CD4-positive, alpha-beta T cell treated with Interferon alpha-2 for 1 hour (primary cell): ENCODE measurements at places on chromosomes 5 and 9.

DNA sequence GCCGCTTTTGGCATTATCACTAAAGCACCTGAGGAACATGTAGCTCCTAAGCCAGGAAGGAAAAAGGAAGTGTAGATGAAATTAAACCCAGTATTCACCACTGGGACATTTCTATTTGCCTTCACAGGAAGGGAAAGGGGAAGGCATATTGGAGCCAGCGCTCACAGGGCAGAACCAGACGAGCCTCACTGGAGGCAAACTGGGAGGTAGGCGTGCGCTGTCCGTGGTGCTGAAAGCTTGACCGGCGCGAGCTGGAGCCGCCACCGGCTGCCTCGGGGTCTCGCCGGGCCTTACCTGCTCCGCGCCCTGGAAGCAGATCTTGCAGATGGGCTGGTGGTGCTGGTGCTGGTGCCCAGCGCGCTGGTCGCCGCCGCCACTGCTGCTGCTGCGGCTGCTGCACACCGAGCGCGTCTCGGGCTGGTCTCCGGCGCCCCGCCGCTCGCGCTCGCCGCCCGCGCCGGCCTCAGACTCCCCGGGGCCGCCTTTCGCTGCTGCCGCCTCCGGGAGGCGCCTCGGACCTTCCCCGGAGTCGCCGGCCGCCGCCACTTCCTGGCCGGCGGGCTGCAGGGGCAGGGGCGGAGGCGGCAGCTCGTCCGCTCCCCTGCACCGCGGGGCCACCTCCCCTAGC is 732 bp downstream of the MARCHF11 start:
- DNase-seq: no peak

- DNase-seq: no peak
Measured at GRCh38 chr9:37486616-37487548, 1.1 kb downstream of the POLR1E start.

GRCh38 chr9:12516031-12516430 is 177.2 kb upstream of the TYRP1 start:
- no peak for DNase-seq

- DNase-seq: no peak
Measured at GRCh38 chr5:103582364-103582763, 19.8 kb upstream of the NUDT12 start.

- no peak for DNase-seq
Measured at GRCh38 chr9:12657233-12657632, 36.0 kb upstream of the TYRP1 start.

GRCh38 chr9:101235105-101235866 is 149.5 kb downstream of the BAAT start:
- no peak for DNase-seq

DNA sequence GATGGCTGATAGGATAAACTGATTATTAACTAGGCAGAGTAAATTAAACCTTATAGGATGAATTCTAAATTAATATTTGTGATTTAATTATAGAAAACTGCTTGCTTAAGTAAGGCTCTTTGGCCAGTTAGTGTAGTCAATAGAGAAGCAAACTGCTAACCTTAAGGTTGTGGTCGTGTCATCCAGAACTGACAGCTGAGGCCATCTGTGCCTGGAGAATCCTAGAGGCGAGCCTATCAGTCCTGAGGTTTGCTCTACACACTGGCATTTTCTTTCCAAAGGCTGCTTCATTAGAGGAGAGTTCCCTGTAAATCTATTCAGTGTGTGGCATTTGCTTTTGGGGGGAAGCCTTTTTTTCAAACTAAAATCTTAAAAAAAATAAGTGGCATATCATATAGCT is 169.2 kb downstream of the MEF2C start:
- DNase-seq: no peak

GRCh38 chr5:149681252-149681651 is 48.9 kb upstream of the PPARGC1B start:
- DNase-seq: no peak

GRCh38 chr9:72362680-72363139 is 2.3 kb downstream of the ZFAND5 start:
- peak; percentile 56 for DNase-seq

DNA sequence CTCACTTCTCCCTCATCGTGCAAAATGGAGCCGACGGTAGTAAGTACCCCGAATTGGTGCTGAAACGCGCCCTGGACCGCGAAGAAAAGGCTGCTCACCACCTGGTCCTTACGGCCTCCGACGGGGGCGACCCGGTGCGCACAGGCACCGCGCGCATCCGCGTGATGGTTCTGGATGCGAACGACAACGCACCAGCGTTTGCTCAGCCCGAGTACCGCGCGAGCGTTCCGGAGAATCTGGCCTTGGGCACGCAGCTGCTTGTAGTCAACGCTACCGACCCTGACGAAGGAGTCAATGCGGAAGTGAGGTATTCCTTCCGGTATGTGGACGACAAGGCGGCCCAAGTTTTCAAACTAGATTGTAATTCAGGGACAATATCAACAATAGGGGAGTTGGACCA is 979 bp downstream of the PCDHGA12 start:
- no peak for DNase-seq

GRCh38 chr9:129575818-129576217 is 45.1 kb downstream of the C9orf50 start:
- DNase-seq: no peak

DNA sequence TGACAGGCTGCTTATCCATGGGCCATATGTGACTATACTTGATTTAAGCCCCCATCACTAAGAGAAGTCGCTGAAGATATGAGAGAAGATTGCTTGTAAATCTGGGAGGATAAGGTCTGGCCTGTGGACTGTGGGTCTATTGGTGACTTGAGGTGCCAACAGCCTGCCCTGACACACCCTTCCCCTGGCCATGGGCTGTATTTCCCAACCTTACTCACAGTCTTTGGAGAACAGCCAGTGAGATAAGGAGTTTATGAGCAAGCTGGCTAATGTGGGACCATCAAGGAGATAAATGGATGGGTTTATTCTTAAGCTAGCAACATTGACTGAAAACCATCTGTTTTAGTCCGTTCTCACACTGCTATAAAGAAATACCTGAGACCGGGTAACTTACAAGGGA is 231.3 kb downstream of the ZSWIM6 start:
- no peak for DNase-seq

DNA sequence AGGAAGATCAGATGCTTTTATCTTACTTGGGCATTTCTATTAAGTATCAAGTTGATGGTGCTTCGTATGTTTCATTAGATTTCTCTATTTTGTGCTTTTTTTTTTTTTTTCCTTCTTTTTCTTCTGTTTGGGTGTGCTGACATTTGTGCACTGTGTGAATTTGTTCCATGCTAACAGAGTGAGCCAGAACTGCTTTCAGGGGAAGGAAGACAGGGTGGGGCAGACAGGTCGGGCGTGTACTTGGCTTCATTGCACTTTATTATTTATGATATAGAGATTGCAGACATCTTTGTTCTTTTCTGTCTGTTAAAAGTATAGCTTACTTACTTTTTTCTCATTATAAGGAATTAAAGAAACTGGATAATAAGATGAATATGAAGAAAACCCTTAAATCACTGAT is 112.2 kb downstream of the FGF18 start:
- DNase-seq: no peak

DNA sequence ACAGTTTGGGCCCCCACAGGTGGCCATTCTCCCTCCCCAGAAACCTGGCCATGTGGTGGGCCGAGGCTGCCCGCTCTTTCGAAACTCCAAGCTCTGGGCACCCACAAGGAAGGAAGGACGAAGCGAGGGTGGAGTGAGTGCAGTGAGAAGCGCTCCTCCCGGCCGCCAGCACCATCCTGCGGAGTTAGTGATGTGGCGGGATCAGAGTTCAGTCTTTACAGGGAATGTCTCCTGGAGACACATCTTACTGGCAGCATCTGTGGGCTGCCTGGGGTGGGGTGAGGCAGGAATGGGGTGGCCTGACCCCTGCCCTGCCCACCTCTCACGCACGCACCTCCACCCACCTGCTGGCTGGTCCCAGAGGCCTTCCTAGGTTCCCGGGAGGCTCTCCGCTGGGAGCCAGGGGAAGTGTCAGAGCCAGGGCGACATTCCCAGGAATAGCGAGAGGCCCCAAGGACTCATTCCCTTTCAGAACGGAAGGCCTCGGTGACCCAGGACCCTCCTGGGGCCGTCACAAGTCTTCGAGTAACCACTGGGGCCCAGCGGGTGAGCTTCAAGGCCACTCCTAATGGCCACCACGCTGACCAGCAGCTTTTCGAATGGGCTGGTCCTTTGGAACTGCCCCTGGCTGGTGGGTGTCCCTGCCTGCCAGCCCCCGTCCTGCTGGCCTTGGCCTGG is 5.5 kb upstream of the RNU6ATAC start:
- DNase-seq: no peak

GRCh38 chr9:82404881-82405280 is 416.3 kb downstream of the SPATA31D1 start:
- DNase-seq: no peak

- no peak for DNase-seq
Measured at GRCh38 chr5:143454936-143455516, 51.5 kb upstream of the NR3C1 start.

- DNase-seq: peak; percentile 79
Measured at GRCh38 chr5:131209506-131210150, 38.9 kb downstream of the LYRM7 start.

DNA sequence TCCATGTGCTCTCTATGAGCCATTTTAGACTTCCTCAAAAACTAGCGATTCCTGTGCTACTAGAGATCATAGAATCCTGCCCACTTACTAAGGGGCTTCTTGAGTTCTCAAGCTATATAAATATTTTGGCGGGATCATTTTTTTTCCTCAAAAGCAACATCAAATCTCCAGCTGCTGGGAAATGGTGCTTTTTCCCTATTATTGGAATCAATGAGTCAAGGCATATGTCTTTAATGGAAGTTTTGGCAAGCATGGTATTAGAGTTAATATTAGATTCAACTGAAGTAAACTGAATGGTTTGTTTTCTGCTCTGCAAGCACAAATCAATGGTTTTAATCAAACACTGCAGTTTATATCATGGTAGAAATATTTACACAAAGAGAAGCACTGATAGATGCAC is 369.9 kb upstream of the PTGER4 start:
- no peak for DNase-seq

GRCh38 chr5:111973961-111974360 is 217.0 kb upstream of the NREP start:
- DNase-seq: no peak

DNA sequence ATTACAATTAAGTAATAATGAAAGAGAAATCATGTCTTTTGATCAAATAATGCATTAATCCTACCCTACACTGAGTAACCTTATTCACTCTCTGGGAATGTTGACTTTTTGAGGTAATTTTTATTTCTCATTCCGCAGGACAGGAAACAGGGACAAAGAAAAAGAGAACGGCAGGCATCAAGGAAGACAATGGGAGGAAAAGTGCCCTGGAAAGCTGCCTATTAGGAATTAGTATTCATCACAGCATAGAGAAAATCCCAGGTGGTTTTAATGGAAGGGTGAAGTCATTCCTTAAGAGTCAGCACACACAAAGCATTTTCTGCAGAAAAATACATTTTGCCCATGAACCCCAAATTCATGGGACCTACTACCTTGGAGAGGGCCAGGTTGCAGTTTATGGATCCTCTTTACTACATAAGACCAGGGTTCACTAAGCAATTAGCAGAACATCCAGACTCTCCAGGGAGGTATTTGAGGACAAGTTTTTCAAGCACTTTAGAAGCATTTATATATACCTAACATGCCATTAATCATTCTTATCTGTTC is 9.4 kb downstream of the FSTL4 start:
- DNase-seq: no peak

GRCh38 chr9:17472126-17472525 is 106.7 kb upstream of the SH3GL2 start:
- DNase-seq: no peak

DNA sequence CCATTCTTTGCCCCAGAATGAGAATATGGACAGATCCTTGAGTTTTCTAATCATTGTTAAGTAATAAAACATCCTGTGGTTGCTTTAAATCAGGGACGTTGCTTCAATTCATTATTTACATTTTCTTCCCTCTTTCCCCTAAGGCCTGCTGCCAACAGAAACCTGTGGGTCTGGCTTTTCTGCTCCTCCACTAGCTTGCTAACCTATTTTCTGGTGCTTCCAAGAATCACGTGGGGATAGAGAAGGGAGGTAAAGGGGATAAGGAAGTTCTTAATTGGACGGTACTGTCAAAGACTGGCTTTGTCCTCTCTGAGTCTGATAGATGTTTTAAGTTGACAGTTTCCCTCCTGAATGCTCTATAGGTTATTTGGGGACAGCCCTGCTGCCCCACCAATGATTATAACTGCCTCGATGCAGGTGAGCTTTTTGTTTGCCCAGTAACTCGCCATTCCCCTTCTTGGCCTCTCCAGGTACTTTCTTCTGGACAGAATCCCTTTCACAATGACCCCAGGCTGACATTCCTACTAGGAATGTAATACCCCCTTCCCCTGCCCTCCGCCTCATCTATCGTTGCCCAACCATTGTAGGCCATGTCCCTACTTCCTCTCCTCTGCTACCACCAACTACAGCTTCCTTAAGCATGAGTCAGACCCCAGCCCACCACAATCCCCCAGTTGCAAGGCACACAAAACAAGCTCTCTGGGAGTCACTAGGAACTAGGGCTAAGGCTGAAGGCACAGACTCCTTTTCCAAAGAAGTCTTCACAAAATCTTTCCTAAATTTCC is 19.9 kb upstream of the CPEB4 start:
- no peak for DNase-seq

- no peak for DNase-seq
Measured at GRCh38 chr5:165410476-165410875, 1905.1 kb downstream of the MAT2B start.

GRCh38 chr5:86439593-86440110 is 178.1 kb upstream of the COX7C start:
- no peak for DNase-seq

DNA sequence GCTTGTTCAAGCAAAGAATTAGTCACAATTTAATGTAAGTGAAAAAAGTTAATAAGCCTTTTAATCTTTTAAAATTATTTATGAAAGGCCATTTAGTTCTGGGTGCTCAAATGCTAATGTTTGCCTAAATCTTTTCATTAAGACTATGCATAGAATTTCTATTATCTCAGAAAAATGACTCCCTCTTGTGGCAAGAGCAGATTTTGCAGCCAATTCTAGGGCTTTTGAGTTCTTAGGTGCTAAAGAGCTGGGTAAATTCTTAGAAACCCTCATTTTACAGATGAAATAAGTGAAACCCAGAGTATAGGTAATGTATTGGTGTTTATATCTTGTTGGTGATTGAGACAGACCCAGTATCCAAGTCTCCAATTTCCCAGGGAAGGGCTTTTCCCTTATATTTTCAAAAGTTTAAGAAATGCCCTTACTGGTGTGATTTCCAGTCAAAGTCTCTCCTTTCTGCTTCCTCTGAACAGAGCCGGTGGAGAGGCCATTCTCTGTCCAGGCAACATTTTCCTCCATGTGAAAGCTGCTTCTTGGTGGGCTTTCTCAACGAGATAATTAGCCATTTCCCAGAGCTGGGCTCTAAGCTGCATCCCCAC is 24.1 kb upstream of the PCSK5 start:
- DNase-seq: peak; percentile 32

GRCh38 chr5:90873033-90873517 is 314.5 kb downstream of the ADGRV1 start:
- no peak for DNase-seq

GRCh38 chr5:56037531-56038010 is 42.8 kb upstream of the IL6ST start:
- no peak for DNase-seq

- no peak for DNase-seq
Measured at GRCh38 chr9:134569626-134570025, 72.0 kb upstream of the COL5A1 start.
